ENCODE measurements at places on chromosomes 5 and 9.

DNA sequence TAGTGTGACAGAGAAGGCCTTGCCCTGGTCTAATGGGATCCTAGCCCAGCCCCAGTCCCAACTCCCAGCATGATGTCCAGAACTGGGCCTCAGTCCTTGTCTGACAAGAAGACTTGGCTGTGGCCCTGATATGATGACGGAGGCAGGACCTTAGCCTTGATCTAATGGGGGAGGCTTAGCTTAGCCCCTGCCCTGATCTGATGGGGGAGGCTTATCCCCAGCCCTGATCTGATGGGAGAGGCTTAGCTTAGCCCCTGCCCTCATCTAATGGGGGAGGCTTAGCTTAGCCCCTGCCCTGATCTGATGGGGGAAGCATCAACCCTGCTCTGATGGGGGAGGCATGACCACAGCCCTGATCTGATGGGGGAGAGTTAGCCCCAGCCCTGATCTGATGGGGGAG lies 3.7 kb downstream of the PKN3 start:
- DNase-seq: no peak

DNA sequence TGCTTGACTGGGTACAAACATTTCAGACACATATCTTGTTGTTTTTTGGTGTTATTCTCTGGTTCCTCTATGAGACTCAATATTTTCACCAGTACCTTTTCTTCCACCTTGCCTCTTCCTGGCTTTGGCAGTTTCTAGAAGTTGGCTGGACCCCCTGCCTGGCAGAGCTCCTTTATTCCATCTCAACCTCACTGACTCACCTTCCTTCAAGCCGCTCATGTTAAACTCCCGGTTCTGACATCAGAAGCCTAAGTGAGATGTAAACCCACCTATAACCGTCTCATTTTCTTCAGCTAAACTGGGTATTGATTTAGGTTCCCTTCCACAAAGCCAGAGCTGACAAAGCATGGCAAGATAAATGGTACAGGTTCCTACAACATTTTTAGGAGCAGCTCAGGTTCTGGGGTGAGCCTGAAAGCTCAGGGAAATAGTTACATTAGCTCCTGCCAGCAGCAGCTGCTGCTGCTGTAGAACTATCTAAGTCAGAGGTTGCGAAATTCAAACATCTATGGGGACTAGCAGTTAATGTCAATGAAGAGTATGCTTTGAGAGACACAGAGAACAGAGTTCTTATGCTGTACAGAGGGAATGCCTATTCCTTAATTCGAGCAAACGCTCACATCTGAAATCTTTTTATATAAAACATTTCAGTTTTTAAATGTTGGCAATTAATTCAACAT lies 197.1 kb upstream of the NR3C1 start:
- peak; percentile 58 for DNase-seq

- no peak for DNase-seq
Measured at GRCh38 chr5:22780756-22781155, 72.4 kb downstream of the CDH12 start.

GRCh38 chr9:83472221-83472665 lies 66.0 kb downstream of the FRMD3 start:
- peak; percentile 19 for DNase-seq

- no peak for DNase-seq
Measured at GRCh38 chr5:102711525-102712385, 43.4 kb upstream of the PAM start.

GRCh38 chr9:36876056-36876455 lies 158.0 kb downstream of the PAX5 start:
- DNase-seq: no peak

DNA sequence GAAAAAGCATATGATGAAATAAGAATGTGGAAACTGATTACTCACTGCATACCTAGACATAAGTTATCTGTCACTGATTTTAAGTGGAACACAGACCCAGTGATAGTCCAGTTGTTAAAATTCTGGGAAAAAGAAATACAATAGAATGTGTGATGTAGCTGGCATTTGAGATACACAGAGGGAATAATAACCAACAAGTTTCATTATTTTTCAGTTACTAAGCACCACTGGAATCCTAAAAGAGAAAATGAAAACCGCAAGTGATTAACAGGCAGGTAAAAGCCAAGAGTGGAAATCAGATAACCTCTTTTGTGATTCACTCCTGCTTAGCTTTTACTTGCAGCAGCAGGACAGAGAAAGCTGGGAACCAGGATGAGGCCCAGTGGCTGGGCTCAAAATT lies 994.0 kb upstream of the SEMA6A start:
- DNase-seq: peak; percentile 1

- no peak for DNase-seq
Measured at GRCh38 chr5:91114658-91115057, 268.5 kb downstream of the ARRDC3 start.

GRCh38 chr5:143771189-143771588 lies 40.8 kb upstream of the HMHB1 start:
- DNase-seq: peak; percentile 55

Data from fibroblast of lung (primary cell).